ENCODE measurements at places on chromosomes 1 and 21.

DNA sequence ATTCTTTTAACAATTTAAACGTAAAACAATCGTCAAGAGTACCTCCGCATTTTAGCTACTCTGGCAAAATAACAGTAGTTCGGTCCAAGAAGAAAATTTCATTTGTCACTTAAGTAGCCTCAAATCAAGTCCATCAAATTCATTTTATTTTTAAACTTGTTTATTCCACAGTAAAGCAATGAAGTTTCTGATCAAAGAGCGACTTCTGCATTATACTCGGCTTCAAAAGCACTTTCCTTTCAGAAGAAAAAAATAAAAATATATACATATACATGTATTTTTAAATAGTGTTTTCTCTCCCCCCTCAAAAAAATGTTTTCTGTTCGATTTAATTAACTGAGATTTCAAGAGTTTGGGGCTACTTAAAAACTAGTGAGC is 115.0 kb downstream of the RERE start:
- DNase-seq: no peak

DNA sequence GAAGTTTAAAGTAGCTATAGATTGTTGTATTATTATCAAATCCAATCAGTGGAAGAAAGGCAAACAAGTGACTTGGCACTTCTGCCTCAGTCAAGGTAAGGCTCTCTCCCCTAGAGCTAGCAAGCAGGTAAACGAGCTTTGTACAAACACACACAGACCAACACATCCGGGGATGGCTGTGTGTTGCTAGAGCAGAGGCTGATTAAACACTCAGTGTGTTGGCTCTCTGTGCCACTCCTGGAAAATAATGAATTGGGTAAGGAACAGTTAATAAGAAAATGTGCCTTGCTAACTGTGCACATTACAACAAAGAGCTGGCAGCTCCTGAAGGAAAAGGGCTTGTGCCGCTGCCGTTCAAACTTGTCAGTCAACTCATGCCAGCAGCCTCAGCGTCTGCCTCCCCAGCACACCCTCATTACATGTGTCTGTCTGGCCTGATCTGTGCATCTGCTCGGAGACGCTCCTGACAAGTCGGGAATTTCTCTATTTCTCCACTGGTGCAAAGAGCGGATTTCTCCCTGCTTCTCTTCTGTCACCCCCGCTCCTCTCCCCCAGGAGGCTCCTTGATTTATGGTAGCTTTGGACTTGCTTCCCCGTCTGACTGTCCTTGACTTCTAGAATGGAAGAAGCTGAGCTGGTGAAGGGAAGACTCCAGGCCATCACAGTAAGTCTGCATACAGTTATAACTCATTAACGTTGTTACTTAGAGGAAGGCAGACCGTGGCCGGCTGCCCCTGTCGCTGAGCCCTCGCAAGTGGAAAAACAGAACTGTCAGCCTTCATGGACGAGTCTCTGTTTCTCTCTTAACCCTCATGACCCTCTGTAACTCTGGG is at the start of gene PALMD:
Gene PALMD (plus strand): TSS at position 415 of the 833 bp plus-strand sequence. CDS start 205 bp downstream, at position 620.
- no peak for DNase-seq

- DNase-seq: peak; percentile 30
These were observed 25.7 kb downstream of the PRMT2 start for GRCh38 chr21:46661211-46661625.

GRCh38 chr1:66383611-66384010 is 150.3 kb upstream of the SGIP1 start:
- DNase-seq: no peak

- no peak for DNase-seq
These were observed 879 bp upstream of the PLPPR5 start for GRCh38 chr1:99005537-99005942.

DNA sequence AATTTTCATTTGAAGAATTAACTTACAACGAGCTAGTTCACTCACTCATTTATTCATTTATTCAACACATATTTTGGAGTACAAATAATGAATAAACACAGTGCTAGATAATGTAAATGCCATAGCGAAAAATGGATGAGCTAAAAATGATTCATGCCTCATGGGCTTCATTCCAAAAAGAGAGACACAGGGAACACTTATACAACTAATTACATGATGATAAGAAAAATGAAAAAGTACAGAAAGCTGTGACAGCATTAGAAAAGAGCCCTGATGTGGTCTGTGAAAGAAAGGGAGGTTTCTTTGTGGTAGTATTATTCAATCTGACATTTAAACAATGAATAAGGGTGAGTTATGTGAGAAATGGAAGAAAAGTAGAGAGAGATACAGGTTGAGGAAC is 726.4 kb downstream of the AMY1C start:
- no peak for DNase-seq

GRCh38 chr1:23651069-23651808 is 40.4 kb upstream of the RPL11 start:
- no peak for DNase-seq

DNA sequence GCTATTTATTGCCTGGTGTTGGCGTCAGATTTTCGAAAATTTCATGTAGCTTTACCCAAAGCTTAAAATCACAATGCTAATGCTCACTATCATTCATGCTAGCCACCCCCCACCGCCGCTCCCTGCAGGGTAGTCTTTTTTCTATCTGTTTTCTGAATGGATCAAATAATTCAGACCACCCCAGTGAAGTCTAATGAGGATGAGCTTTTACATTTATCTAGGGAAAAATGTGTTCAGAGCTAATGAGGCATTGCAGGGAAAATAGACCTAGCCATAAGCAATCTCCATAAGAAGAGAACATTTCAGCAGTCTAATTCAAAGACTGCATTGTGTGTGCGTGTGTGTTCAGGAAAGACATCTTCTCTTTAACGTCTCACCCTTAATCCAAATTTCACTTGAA is 533.0 kb upstream of the PRMT6 start:
- no peak for DNase-seq

- no peak for DNase-seq
These were observed 101.1 kb upstream of the ERRFI1 start for GRCh38 chr1:8127171-8127641.

DNA sequence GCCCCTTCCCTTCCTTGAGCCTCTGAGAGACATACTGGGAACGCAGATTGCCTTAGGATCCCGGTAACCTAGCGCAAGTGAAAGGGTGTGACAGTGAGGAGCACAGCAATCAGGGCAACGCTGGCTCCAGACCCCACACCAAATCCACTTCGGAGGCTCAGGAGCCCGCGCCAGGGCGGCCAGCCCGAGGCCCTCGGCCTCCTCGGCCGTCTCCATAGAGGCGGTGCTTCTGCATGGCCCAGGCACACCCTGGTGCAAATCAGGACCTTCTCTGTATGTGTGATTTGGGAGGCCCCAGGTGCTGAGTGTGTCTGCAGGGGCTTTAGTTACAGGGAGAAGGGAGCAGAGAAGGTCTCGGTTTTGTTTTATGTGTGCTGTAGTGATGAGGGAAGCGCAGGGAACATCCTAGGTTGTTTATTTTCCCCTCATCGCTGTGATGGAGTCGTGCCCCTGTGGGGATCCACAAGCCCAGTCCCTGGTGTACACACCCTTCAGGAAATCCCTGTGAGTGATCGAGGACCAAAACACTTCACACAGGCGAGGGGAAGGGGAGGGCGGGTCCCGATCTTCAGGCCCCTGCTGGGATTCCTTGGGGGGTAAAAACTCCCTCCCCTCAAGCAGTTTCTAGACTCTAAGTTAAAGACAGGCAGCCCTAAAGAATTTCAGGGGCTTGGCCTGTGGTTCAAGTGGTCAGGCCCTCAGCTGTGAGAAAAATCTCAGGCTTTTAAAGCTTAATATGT is 9.4 kb downstream of the KIAA1614 start:
- no peak for DNase-seq

DNA sequence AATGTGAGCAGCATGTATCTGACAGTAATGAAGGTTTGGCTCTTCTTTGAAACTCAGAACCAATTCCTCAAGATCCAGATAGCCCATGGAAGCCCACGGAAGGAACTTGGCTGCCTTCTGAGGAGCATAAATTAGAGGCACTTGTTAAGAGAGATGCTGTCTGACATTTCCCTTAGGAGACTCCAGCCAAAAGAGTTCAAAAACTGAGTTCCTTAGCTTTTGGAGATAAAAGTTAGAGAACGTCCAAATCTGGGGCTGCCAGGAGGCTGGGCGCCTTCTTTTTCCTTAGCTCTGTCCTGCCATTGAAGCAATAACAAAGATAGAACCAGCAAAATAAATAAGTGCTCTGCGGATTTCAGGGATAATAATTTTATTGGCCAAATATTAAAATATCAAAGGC is 439.6 kb upstream of the USP24 start:
- no peak for DNase-seq

DNA sequence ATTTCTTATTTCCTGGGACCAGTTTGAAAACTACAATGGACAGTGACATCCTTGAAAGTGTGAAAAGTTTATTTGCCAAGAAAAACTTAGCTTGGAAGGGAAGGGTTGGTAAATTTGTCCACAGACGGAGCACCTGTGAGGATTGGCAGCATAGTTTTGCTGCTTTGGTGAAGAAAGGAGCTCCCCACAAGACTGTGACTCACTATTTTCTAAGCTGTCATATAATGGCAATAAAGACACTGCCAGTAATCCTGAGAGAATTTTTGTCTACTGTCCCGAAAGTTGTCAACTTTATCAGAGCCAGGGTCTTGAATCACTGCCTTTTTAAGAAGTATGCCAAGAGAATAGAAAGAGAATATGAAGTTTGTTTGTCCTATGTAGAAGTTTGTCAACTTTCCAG is 230.8 kb downstream of the NEGR1 start:
- no peak for DNase-seq

- DNase-seq: no peak
These were observed 62.2 kb downstream of the DMAP1 start for GRCh38 chr1:44275296-44275962.

- DNase-seq: no peak
These were observed 4.6 kb upstream of the RAD54L start for GRCh38 chr1:46242918-46243317.

DNA sequence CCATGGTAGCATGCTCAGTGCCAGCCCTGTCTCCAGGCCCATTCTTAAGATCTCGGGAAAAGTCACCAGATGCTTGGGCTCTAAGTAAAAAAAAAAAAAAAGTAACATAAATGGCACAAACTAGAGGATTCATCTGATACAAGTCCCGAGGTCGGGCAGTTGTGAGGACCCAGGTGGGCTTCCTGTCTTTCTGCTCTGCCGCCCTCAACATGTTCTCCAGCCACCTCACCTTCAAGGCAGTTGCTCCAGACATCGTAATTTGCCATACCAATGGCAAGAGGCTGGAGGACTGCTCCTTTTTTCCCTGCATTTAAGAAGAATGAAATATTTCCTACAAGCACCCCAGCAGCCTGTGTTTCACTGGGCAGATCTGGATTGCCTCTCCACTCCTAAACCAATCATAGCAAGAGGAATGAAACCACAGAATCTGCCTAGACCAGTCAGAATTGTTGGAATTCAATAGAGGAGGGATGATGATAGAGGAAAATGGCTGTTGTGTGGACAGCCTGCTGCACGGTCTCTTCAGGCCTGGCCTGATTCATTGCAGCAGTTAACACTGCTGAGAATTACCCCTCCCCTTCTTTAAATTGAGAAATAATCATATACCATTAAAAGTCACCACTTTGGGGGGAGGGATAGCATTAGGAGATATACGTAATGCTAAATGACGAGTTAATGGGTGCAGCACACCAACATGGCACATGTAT is 5.4 kb downstream of the HMGN2 start:
- no peak for DNase-seq

GRCh38 chr1:202462342-202463076 is 114.0 kb downstream of the PPP1R12B start:
- DNase-seq: no peak

DNA sequence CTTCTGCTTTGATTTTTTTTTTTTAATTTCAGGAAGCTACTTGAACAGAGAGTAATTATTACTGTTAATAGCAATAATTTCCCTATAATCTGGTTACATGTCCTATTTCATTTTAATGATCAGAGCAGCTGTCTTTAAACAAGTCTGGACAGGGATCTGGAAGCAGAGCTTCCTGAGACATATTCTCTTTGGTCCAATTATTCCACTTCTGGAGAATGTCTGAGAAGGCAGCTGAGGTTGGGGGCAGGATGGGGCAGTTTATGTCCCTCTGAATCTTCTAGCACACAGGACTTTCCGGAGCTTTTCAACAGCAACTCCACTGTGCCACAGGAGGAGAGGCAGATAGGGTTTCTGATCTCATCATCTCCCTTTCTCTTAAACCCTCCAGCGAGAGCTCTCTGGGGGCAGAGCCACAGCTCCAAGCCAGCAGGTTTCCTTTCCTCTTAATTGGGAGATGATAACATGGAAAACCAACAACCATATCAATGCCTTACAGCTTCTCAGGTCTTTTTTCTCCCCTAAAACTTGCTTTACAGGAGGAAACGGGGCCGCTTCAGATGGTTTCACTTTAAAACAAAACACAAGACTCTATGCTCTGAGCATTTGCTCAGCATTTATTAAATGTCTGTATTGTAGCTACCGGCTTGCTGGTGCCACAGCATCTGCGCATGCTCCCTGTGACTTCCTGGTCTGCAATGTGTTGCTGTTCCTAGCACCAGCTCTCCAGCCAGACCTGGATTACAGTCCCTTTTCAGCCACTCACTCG is 425.7 kb upstream of the USP24 start:
- DNase-seq: no peak

GRCh38 chr1:20143734-20144565 is 4.8 kb downstream of the PLA2G2F start:
- no peak for DNase-seq

DNA sequence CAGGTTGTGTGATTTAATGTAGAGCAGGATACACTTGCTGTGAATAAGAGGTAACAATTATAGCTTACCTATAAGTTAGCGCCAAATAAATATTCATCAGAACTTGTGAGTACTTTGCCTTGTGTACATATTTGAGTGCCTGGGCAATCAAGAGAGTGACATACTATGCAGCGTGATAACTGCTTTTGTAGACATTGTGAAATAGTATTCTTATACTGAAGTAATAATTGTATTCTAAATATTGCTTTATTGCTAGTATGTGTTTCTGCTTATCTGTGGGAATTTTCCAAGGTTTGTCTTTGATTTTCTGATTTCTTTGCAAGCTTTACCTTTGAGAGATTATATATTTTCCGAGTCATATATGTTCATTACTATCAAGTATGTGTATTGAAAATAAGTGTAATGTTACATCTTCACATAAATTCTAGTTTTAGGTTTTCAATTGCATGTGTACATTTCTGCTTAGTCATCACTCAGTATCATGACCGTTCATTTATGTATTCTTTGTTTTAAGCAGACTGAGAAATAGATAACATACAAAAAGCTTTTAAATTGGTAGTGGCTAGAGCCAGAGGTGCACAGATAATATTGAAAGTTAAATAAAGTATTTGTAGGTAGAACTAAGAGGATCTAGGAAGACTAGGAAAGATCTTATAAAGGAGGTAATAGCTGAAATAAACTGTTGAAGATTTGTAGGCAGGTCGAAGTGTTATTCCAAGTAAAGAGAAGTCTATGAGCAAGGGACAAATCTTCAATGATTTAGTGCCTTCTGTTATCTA is 19.5 kb downstream of the USP25 start:
- no peak for DNase-seq

DNA sequence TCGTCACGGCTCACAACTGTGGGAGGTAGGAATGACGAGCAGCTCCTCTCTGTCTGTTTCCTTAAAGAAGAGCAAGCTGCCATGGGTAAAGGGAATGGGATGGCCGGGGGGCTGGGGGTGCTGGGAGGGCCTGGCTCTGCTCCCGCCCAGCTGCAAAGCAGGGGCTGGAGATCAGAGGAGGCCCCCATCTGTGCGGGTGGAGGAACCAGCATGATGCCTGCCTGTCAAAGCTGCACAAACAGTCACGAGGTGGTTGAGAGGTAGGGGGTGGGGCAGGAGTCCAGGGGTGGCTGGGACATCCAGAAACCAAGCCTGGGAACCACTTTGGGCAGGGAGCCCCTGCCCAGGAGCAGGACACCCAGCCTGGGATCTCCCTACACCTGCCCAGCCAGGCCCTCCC is 12.6 kb downstream of the SLC41A1 start:
- no peak for DNase-seq

GRCh38 chr1:101033017-101033416 is 7.4 kb upstream of the DPH5 start:
- DNase-seq: no peak
